ENCODE measurements at places on chromosomes 1 and 21.

DNA sequence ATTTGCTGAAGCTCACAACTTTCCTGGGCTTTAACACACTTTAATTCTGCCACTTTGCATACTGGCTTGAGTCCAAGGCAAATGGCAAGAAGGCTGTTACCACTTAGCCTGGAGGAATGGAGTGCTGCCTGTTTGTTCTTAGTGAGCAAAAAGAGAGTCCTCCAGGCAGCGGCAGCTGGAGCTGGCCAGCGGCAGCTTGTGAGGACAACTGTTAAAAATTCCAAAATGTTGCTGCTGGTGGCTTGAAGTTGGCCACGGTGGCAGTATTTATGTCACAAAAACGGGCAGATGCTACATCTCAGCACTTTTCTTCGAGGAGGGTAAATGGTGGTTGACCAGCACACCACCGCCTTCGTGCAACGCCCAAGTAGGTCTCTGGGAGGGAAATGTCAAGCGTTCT is 27.3 kb downstream of the STPG1 start:
- DNase-seq: no peak

- no peak for DNase-seq
These were observed 127.5 kb upstream of the RGS1 start for GRCh38 chr1:192448026-192448578.

- DNase-seq: no peak
These were observed 121.2 kb downstream of the ADGRL2 start for GRCh38 chr1:81921851-81922462.

DNA sequence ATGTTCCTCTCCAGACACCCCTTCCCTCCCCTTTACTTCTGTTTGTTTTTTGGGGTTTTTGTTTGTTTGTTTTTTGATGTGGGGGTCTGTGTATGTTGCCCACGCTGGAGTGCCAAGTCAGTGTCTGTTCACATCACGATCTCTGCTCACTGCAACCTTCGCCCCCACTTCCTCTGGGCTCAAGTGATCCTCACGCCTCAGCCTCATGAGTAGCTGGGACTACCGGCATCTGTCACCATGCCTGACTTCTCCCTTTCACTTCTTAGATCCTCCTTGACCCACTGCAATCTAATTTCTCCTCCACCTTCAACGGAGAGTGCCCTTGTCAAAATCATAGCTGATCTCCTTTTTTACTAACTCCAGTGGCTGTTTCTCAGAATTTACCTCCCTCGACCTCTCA is 100.7 kb upstream of the KIF26B start:
- no peak for DNase-seq

DNA sequence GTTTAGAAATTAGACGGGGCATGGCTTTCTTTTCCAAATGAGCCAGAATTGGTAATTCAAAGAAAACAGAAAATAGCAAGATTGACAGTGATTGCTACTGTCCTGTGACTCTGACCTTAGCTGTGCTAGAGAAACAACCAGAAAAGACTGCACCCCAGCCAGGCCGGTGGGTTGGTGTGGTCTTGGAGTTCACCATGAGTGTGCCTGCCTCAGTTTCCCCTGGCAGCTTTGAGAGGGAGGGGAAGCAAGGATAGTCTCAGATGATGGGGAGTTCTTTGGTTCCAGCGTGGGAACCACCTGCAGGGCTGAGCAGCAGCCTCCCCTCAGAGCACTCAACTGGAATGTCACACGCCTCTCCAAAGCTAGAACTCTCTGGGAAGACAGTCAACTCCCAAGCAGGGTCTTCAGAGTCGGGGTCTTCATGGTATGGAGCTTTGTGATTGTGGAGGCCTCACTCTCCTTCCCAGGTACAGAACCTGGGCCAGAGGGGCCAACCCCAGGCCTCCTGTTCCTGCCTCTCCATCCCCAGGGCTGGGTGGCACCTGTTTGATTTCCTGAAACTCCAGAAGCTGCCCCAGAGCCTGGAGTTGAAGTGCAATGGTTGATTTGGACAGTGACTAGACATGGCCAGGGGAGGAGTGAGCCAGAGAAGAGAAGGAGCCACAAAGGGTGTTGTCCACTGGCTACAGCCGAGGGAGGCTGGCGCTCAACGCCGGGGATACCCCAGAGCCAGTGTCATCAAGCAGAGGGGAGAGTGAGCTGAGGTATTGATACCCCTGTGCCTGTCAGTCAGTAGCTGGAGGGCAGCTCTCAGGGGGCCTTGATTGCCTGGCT is 35.7 kb downstream of the SIM2 start:
- DNase-seq: no peak

DNA sequence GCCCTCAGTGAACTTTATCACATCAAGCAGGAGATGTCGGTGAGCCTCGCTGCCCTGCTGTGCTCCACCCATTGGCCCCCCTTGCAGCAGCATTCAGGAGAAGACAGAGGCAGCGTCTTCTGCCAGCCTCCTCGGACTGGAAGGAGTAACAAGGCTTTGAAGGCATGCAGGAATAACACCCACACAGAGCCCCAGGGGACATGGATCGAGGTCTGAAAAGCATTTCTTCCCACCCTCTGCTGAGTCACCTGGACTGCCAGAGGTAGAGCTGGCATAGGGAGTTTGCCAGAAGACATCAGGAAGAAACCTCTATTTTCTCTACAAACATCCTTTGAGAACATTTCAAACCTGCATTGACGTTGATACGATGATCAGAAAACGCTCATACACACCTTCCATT is 42.9 kb downstream of the COL18A1 start:
- DNase-seq: no peak

GRCh38 chr1:212691561-212692071 is 8.0 kb downstream of the BATF3 start:
- no peak for DNase-seq

GRCh38 chr1:72397786-72398185 is 115.4 kb upstream of the NEGR1 start:
- DNase-seq: no peak
